ENCODE measurements at places on chromosomes 16 and 17. TPM values are rescaled to one million over a fixed set of nuclear protein-coding genes. Genes with fewer than 3 reads are reported as not detected.

- no peaks in the 10 kb centered on the region for H3K27me3 ChIP-seq
- H3K36me3 ChIP-seq: no peaks in the 10 kb centered on the region
- no peak for DNase-seq
- H3K27ac ChIP-seq: no peak overlapping the region
Measured at GRCh38 chr17:59547131-59547915, 18.1 kb upstream of the DHX40 start.

- H3K27me3 ChIP-seq: no peaks in the 10 kb centered on the region
- no peaks in the 10 kb centered on the region for H3K36me3 ChIP-seq
- H3K27ac ChIP-seq: no peak overlapping the region
- H3K4me1 ChIP-seq: peaks cover 4% of the 10 kb centered on the region
- no peak for DNase-seq
- no peak overlapping the region for H3K4me3 ChIP-seq
Measured at GRCh38 chr16:14369734-14370598, 260.1 kb downstream of the PARN start.

DNA sequence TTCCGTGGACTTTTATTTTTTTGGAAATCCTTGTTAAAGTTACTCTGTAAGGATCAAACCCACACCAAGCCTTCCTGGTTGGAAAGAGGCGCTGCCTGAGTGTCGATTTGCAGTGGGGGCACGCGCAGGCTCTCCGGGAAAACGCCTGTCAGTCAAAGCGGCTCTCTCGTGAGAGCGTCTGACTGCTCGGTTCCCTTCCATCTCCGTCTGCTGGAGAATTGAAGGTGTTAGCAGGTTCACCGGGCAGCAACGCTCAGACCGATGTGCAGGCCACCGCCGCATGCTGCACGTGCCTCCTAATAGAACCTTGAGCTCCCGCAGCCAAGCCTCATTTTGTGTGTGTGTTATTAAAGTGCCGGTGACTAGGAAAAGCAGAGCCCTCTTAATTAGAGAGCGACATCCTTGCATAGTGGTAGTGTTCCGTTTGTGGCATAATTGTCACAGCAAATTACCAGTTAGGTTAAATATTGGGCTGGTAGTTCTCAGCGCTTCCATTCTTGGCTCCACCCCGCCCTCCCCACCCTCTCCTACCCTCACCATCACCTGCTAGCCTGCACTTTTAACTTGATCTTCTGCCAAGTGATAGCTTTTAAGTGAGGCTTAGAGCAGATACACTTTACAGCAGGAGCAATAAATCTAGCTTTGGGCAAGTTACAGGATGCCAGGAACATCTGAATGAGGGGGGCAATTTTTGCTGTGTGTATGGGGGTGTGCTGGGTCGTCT lies 75.5 kb downstream of the RPA1 start:
- DNase-seq: no peak
- H3K36me3 ChIP-seq: no peaks in the 10 kb centered on the region
- H3K4me3 ChIP-seq: no peak overlapping the region

GRCh38 chr16:1723450-1724147 lies 17.6 kb downstream of the MAPK8IP3 start:
- peaks cover 37% of the 10 kb centered on the region for H3K36me3 ChIP-seq
- no peak overlapping the region for H3K27ac ChIP-seq
- no peak overlapping the region for H3K4me3 ChIP-seq
- H3K27me3 ChIP-seq: no peaks in the 10 kb centered on the region

DNA sequence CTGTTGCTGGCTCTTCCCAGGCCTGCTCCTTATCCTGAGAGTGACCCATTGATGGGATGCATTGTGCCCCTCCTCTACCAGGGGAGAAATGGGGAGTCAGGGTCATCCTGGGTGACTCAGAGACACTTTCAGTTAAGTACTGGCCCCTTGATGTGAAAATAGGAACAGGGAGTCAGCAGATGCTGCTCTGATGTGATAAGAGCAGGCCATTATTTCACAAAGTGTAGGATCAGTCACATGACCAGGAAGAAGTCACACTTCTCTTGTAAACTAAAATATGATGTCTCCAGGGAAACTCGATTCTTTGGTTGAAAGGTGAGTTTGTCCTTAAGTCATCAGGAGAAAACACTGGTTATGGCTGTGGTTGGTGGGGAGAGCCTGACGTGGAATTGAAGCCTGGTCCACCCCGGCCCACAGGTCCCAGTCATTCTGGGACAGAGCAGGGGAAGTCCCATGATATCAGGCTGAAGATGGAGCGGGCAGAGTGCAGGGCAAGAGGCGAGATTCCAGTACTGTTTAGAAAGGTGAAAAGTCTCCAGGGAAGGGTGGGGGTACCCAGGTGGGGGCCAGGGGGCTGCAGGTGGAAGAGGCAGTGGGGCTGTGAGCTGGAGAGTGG lies 88.6 kb upstream of the NLRP1 start:
- H3K36me3 ChIP-seq: no peaks in the 10 kb centered on the region
- no peaks in the 10 kb centered on the region for H3K27me3 ChIP-seq
- DNase-seq: no peak
- H3K4me1 ChIP-seq: no peaks in the 10 kb centered on the region

The ZNF688 gene
- 17.5 TPM for total RNA-seq

The FNDC8 gene
- total RNA-seq: not detected

DNA sequence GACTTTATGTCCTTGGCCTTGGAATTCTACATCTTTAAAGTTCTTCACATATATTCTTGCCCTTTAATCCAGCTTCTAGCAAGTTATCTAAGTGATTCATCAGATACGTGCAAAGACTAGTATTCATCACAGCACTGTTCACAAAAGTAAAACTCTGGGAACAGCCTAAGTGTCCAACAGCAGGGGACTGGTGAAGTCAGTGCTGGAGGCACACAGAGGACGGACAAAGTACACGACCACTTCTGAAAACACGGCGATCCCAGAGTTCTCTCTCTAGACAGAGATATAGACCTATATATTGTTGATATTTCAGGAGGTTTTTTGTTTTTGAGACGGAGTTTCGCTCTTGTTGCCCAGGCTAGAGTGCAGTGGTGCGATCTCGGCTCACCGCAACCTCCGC lies 12.8 kb downstream of the CTRB1 start:
- H3K27ac ChIP-seq: no peak overlapping the region
- H3K4me3 ChIP-seq: no peak overlapping the region
- DNase-seq: no peak
- no peaks in the 10 kb centered on the region for H3K36me3 ChIP-seq
- H3K4me1 ChIP-seq: no peaks in the 10 kb centered on the region

The CTDNEP1 gene
- total RNA-seq: 19.5 TPM

The C16orf89 gene
- total RNA-seq: 1.4 TPM

The TMEM100 gene
- 1.8 TPM for total RNA-seq

The OR3A3 gene
- total RNA-seq: not detected

DNA sequence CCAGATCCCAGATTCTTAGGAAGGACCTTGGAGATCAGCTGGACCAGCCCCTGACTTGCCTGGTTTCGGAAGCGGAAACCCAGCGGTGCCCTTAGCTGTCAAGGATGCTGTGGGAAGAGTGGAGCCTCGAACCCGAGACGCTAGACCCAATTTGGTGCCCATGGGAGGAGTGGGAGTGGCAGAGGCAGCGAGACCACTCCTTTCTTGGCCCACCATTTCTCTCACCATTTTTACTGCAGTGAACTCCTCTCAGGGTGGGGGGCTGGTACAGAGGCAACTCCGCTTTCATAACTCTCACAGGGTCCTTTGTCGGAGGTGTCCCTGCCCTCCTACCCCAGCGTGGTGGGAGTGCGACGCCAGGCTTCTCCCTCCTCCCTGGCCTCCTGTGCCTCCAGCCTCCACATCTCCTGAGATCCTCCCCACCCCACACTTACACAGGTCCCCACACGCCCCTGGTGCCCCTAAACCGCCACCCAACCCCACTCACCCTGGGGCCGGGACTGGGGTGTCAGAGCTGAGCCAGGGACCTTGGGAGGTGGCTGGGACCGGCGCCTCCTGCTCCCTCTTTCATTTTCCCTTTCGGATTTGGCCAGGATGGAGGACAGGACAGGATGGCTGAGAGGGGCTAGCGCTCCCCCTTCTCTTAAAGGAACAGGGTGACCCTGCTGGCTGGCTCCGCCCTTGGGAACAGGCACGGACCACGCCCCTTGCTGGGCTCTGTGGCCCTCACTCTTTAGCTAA lies at the start of gene GJD3:
Gene GJD3, minus strand, starts transcription at position 617 of the 741 bp plus-strand sequence. CDS start 922 bp downstream, outside the sequence.
- DNase-seq: no peak
- peak within 1 kb of the TSS; percentile 32 for H3K4me3 ChIP-seq
- H3K27me3 ChIP-seq: peaks cover 18% of the 10 kb centered on the region
- H3K36me3 ChIP-seq: no peaks in the 10 kb centered on the region
- no peak within 1 kb of the TSS for H3K27ac ChIP-seq
- peaks cover 3% of the 10 kb centered on the region for H3K4me1 ChIP-seq

The BCO1 gene
- 0.14 TPM for total RNA-seq

The ARL17B gene
- 10.6 TPM for total RNA-seq

The SHCBP1 gene
- total RNA-seq: 11.1 TPM

DNA sequence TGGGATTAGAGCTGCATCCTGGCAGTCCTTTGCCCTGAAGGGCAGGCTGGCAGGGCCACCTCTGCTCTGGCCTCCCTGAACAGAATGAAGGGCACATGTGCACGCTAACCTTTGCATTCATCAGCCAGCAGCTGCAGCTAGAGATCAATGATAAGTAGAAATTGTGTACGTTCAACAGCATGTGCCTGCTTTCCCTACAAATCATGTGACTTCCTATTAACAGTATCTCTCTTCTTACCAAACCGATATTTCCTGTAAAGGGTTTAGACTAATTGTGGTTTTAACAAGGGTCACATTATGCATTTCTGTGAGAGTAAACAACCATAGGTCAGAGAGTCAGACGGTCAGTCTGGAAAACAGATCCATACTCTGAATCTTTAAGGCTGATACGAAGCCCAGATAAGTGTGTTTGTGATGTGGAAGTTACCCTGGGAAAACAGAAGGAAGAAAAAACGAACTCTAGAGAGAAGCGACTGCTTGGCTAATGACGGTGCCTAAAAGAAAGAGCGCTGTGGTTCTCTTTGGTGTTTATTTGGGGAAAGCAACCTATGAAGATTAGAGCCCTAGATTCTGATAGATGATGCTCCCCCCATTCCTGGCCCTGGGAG lies 219.4 kb downstream of the MAF start:
- no peak overlapping the region for H3K4me3 ChIP-seq
- DNase-seq: peak; percentile 42
- H3K27me3 ChIP-seq: no peaks in the 10 kb centered on the region
- H3K27ac ChIP-seq: no peak overlapping the region
- H3K36me3 ChIP-seq: no peaks in the 10 kb centered on the region
- peaks cover 15% of the 10 kb centered on the region for H3K4me1 ChIP-seq

The GIT1 gene
- total RNA-seq: 14.1 TPM

The NSRP1 gene
- total RNA-seq: 7.8 TPM

DNA sequence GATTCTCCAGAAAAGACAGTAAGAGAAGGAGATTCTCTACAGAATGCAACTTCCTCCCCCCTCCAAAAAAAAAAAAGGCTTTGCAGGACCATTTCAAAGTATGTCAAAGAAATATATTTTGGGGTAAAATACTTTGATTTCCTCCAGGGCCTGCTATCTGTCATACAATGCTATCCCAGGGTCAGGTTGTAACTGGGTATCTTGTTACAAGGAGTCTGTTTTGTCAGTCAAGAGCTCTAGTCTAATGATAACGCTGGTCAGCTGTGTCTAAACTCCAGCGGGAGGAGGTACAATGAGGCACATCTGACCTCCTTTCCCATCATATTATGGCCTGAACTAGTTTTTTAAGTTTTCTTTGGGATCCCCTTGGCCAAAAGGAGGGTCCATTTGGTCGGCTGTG lies 408.4 kb upstream of the CDH5 start:
- no peaks in the 10 kb centered on the region for H3K27me3 ChIP-seq
- H3K27ac ChIP-seq: no peak overlapping the region
- H3K4me1 ChIP-seq: no peaks in the 10 kb centered on the region
- H3K4me3 ChIP-seq: no peak overlapping the region
- no peak for DNase-seq

The ITGB4 gene
- 4.3 TPM for total RNA-seq

The GGA2 gene
- total RNA-seq: 59.0 TPM

The RAB11FIP4 gene
- total RNA-seq: 9.2 TPM

The NPIPA2 gene
- 0.38 TPM for total RNA-seq

GRCh38 chr17:27585153-27585681 lies 45.8 kb upstream of the LGALS9 start:
- H3K27ac ChIP-seq: no peak overlapping the region
- no peak overlapping the region for H3K4me3 ChIP-seq
- H3K27me3 ChIP-seq: no peaks in the 10 kb centered on the region
- H3K36me3 ChIP-seq: no peaks in the 10 kb centered on the region

The GRIN2A gene
- 1.1 TPM for total RNA-seq

The HS3ST3A1 gene
- total RNA-seq: 1.3 TPM

The C17orf50 gene
- 0.09 TPM for total RNA-seq

DNA sequence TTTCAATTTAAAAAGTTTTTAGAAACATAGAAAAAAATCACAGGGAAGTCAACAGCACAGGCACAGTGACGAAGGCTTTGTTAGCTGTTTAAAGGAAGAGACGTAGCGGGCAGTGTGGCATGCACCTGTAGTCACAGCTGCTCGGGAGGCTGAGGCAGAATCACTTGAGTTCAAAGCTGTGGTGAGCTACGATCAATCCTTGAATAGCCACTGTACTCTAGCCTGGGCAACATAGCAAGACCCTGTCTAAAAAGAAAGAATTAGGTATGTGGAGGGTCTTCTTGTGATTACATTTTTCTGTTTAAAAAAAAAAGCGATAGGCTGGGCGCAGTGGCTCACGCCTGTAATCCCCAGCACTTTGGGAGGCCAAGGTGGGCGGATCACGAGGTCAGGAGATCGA lies 50.1 kb downstream of the FOXK2 start:
- no peaks in the 10 kb centered on the region for H3K27me3 ChIP-seq
- H3K4me3 ChIP-seq: no peak overlapping the region
- H3K36me3 ChIP-seq: peaks cover 67% of the 10 kb centered on the region
- H3K4me1 ChIP-seq: peaks cover 32% of the 10 kb centered on the region
- H3K27ac ChIP-seq: no peak overlapping the region
- DNase-seq: no peak

GRCh38 chr17:37026531-37026869 lies 77.7 kb downstream of the AATF start:
- H3K4me3 ChIP-seq: no peak overlapping the region
- no peaks in the 10 kb centered on the region for H3K4me1 ChIP-seq
- peaks cover under 1% of the 10 kb centered on the region for H3K36me3 ChIP-seq
- no peaks in the 10 kb centered on the region for H3K27me3 ChIP-seq
- no peak overlapping the region for H3K27ac ChIP-seq
- DNase-seq: no peak

DNA sequence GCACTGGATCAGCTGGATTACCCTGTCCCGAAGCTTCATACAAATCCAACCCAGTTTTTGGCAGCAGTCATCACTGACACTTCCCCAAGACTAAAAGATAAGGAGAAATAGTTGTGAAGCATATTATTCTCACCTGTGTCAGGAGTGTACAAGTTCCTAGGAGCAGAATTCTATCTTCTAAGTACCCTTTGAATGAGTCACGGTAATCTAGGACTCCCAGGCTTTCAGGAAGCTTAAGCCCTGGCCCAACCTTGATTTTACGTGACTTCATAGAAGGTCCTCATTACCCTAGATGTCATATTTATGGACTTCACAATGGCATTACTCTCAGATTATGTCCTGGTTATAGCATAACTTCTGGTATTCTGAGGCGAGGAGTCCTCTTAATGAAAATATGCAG lies 31.9 kb downstream of the CYB561 start:
- no peaks in the 10 kb centered on the region for H3K27me3 ChIP-seq
- peaks cover 8% of the 10 kb centered on the region for H3K36me3 ChIP-seq

GRCh38 chr16:3074860-3075522 lies 9.6 kb downstream of the IL32 start:
- H3K27me3 ChIP-seq: no peaks in the 10 kb centered on the region
- peaks cover 85% of the 10 kb centered on the region for H3K4me1 ChIP-seq
- peak; percentile 77 for DNase-seq
- peak overlapping the region; percentile 97 for H3K27ac ChIP-seq

The TP53TG3B gene
- not detected for total RNA-seq

The SLC9A5 gene
- 0.09 TPM for total RNA-seq

- no peaks in the 10 kb centered on the region for H3K36me3 ChIP-seq
- no peak for DNase-seq
- no peak overlapping the region for H3K27ac ChIP-seq
- H3K27me3 ChIP-seq: peaks cover 94% of the 10 kb centered on the region
Measured at GRCh38 chr17:48587276-48588073, 2.6 kb downstream of the HOXB3 start.

The PAGR1 gene
- total RNA-seq: 44.4 TPM

Data from thymus (tissue), 14 donors.